Ecto neural progenitor cell (in vitro differentiated cells): ENCODE measurements at places on chromosomes 7 and 10.

DNA sequence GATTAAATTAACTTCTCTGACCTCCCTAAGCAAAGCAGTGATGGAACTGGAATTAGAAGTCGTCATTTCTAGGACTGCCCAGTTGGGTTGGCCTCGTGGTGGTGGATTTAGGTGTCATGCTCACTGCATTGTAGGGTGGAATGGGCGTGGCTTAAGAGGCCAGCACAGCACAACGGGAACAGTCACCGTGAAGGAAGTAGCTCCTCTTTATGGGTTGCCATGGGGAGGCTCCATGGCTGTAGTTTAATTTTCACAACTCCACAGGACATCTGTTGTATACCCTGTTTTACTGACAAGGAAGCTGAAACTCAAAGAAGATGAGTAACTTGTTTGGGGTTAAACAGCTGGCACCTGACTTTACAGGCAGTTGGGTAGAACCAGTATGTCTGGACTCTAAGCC lies 208.3 kb downstream of the CELF2 start:
- DNase-seq = no peak

GRCh38 chr10:13775786-13776775 lies 189.3 kb downstream of the PRPF18 start:
- DNase-seq = no peak

DNA sequence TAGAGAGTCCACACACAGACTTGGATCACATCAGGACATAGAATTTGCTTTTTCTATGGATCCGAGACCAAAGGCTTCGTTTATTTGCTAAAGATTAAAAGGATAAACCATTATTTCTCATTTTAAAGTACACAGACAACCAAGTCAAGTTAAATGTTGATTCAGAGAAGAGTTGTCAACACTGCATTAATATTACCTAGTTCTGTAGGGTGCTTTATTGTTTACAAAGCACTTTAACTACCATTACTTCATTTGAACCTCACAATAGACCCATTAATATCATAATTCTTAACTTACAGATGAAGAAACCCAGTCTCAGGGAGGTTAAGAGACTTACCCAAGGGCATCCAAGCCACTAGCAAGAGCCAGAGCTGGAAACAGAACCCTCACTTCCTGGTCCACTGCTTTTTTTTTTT lies 43.2 kb upstream of the GSAP start:
- no peak for DNase-seq

GRCh38 chr7:151601521-151602305 lies 82.0 kb upstream of the RHEB start:
- DNase-seq = no peak

DNA sequence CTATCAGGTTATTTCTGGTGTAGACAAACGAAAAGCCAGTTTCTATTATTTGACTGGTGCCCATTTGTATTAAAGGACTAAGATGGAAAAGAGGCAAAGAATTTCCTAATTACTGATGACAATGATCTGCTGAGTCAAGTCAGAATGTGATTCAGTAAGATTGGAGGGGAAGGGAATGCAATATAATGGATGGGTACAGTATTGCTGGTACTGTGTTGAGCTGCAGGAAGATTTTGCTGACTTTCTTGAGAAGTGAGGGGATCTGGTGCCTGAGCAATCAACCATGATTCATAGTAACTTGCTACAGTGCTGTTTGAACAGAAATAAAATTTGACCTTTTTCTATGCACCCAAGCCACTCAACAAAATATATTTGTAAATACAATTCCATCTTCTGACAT lies 139.1 kb upstream of the RHEB start:
- DNase-seq = no peak

- DNase-seq = no peak
These were observed 6.3 kb upstream of the CSGALNACT2 start for GRCh38 chr10:43131906-43132305.

DNA sequence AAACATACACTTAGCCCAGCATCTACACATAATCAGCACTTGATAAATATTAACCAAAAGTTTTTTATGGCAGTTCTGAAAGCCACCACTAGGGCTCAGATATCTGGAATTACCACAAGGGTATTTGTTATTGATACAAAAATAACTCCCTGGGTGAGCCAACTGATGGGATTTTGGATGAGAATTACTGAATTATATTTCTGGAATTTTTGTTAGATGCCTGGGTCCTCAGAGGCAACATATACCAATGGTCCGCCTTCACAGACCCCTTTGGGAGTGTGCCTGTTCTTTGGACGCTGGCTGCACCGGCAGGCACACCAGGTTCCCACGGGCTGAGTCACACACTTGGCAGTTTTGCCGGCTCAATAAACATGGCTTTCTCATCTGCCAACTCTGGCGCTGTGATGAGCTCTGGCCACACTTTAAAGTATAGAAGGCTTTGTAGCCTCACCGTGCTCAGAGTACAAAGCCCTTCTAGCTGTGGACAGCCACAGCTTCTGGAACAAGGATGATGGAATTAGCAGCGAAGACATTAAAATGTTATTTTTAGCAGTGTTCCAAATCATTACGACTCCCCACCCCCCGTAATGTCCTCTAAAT lies 24.5 kb upstream of the EEPD1 start:
- no peak for DNase-seq

- no peak for DNase-seq
These were observed 18.7 kb upstream of the ATP6V0A4 start for GRCh38 chr7:138816650-138817049.

GRCh38 chr7:96538632-96539031 lies 171.0 kb downstream of the SEM1 start:
- no peak for DNase-seq

DNA sequence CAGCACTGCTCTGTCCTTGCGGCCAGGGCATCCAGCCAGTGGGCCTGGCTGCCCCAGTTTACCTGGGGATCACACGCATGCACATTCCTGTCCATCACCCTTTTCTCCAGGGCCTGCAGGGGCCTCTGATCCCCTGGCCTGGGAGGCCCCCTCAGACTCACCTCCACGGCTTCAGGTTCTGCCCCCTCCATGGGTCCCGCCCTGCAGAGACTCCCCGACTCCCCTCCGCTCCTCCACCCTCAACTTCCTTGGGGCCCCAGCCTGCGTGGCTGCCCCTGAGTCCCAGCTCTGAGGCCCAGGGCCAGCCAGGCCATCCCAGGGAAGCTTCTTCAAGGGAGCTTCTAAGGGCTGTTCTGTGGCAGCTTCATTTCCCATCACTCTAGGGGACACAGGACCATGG lies 324.1 kb downstream of the TCERG1L start:
- DNase-seq = no peak

DNA sequence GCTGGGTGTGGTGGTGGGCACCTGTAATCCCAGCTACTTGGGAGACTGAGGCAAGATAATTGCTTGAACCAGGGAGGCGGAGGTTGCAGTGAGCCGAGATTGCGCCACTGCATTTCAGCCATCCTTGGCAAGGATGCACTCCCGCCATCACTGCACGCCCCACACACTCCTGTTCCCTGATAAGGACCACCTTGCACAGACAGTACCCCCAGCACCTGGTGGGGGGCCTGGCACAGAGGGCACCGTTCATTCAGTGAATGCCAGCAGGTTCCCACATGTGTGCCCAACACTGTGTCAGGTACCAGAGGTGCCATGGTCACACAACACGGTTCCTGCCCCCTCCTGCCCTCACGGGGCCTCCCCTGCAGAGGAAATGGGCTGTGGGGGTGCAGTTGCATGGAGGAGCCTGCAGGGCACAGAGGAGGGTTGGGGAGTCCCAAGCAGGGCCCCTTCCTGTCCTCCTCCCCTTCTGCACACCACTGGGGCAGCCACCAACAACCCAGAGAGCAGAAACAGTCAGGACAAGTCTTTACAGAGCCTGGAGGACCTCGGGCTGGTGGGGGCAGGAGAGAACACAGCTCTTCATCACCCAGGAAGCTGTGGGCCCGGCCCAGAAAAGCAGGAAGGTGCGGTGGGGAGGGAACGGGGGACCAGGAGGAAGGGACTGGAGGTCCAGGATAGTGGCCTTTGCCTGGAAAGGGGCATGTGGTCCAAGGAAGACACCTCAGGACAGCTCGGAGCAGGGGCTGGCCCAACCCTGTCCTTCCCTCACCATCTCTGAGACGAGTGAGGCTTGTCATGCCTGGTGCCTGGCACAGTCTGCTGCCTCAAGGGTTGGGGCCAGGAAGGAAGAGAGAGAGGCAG lies 7.1 kb downstream of the CRYGN start:
- DNase-seq = no peak

GRCh38 chr10:126670895-126671261 lies 385 bp upstream of the C10orf90 start:
- no peak for DNase-seq

DNA sequence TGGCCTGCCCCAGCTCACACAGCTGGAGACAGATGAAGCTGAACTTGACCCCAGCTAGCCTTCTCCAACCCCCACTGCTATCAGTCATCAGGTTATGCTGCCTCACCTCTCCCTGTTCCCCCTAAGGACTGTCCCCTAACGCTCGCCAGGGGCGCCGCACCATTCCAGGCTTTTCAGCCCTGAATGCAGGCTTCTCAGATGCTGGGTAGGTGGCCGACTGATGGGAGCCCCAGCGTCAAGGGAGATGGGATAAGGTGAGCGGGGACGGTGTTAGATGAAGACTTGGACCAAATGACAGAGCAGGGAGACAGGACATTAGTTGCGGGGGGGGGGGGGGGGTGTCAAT lies 15.8 kb upstream of the OPALIN start:
- DNase-seq = no peak

- DNase-seq = no peak
These were observed 679.3 kb upstream of the IGFBP3 start for GRCh38 chr7:46600340-46600739.

- no peak for DNase-seq
These were observed 205.9 kb downstream of the MBL2 start for GRCh38 chr10:52566471-52567246.

- DNase-seq = no peak
These were observed 272.1 kb upstream of the SORCS1 start for GRCh38 chr10:107436568-107436967.

- no peak for DNase-seq
These were observed 103.6 kb downstream of the ELMO1 start for GRCh38 chr7:37344886-37345579.

GRCh38 chr10:3987143-3987974 lies 202.3 kb upstream of the KLF6 start:
- DNase-seq = no peak

GRCh38 chr7:9657257-9657656 lies 1223.8 kb downstream of the NXPH1 start:
- no peak for DNase-seq

DNA sequence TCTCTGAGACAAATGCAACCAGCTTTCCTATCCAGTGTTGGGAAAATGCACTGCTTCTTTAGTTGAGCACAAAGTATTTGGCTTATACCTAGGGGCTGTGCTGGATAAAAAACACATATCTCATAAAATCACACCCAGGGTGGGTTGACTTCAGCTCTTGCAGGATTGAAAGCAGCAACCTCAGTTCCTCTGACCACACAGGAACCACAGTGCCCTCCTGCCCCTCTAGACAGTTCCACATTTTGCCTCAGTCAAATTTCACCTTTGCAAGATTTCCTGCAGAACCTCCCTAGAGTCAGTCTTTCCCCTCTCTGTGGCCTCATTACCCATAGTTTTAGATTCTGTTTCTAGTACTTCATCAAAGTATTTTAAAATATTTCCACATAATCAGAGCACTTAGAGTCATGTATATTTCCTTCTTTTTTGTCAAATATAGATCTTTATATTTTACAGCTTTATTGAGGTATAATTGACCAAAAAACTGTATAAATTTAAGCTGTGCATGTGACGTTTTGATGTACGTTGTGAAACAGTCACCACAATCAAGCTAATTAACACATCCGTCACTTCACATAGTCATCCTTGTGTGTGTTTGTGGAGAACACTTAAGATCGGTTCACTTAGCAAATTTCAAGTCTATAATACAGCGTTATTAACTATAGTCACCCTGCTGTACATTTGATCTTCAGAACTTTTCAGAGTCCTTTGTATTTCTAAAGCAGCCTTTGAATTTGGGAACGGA lies 37.0 kb upstream of the EGR2 start:
- DNase-seq = no peak

- DNase-seq = no peak
These were observed 63.5 kb upstream of the FAM180A start for GRCh38 chr7:135812148-135812547.

DNA sequence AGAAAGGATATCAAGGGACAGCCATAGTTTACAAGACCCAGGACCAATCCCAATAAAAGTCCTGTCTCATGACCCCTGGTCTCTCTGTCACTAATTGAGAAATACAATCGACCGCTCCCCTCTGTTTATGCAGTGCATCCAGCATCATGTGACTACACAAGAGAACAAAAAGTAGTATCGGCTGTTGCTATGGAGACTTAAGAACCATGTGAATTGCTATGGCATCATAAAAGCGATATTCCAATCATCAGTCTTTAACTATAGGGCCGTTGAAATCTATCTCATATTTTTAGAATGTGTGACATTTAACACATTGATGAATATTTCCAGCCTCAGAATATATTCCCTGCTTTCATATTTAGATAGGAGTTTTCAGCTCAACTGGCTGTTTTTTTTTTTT lies 139.3 kb downstream of the FRMD4A start:
- no peak for DNase-seq

DNA sequence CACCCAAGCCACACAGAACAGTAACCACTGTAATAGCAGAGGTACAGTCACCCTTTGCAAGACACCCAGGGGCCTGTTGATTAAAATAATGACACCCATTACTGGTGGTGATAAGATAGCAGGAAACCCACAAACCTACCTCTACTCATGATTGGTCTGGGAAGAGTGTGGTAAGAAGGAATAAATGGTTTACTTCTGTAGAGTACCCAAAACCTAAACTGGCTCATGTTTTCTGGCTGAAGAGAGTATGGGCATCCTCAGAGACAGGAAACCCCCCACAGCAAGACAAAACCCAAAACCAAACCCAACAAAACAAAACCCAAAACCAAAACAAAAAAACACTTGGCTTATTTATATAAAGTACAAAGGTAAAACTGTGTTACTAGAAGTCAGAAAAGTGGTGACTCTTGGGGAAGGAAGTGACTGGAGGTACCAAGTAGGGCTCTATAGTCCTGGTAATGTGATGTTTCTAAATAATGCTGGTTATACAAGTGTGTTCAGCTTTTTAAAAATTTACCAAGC lies 15.5 kb upstream of the DNAJB12 start:
- DNase-seq = no peak

DNA sequence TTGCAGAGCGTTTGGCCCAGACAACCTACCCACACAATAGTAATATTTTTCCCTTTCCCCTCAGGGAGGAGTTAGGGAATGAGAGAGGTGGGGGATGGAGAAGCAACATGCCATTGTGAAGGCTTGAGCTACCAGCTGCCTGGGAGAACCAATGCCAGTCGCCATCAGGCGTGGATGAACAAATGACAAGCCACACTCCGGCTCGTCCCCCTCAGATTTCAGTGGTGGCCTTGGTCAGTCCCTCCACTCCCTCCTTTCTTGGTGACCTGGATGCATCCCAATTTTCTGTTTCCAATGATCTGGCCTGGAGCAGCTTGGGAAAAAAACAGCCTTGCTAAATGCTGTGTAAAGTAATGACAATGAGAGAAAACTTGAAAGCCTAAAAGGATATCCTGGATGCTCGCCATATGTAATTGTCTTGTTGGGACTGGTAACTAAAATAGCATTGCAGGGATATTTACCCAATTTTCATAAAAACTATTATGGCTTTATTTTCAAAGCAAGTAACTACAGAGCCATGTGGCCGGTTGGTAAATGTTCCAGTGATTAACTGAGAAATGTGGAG lies 110.7 kb downstream of the ICA1 start:
- DNase-seq = no peak

GRCh38 chr10:29501692-29502091 lies 133.1 kb downstream of the SVIL start:
- DNase-seq = no peak
